Nephron progenitor cell (in vitro differentiated cells): ENCODE measurements at places on chromosomes 4 and X.
A peak's percentile ranks its signal among the peaks of the same experiment; 100 is the strongest.

DNA sequence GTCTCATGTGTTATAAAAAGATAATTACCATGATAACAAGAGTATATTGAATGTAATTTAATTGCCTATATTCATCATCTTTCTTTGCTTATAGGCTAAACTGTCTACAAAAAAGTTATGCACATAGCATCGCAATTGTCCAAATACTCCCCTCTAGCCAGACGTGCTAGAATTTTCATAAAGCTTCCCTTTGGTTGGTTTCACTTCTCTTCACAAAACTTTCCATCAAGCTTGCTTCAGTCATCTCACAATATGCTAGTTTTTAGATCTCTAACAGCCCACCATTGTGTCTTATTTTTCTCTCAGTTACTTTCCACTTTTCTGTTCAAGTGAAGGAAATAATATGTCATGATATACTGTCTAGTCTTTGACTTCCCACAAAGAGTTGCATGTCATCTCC is 448.3 kb upstream of the SPANXN1 start:
- DNase-seq = no peak

DNA sequence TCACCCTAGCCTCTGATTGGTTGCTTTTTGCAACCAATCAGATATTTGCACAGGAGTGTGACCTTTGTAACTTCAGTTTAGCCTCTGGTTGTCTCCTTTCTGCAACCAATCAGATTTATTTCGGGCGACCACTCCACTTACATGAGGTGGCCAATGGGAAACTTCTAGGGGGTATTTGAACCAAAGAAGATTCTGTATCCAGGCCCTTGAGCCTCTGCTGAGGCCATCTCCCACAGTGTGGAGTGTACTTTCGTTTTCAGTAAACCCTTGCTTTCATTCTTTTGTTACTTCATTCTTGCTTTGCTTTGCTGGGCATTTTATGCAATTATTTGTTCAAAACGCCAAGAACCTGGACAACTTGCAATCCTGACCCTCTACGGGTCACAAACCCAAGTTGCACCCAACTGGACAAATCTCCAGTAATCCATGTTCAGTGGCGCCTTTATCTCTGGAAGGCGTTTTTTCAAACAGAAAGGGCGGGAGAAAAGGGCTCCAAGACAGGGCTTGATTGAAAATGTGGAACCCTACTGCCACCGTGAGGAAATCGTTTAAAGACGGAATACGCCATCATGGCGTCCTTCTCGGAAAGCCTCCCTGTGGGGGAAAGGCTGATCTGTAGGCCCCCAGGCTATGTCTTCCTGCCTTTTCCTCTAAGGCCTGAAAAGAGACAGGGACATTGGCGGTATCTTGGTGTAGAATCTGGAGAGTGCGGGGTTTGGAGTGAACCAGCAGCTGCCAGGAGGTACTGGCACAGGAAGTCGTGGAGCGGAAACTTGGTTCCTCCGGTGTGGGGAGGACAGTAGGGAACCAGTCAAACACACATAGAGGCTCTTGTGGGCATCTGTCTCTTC is 184.6 kb downstream of the OR13H1 start:
- no peak for DNase-seq

- DNase-seq = no peak
These were observed 1900.8 kb upstream of the PCDH10 start for GRCh38 chr4:131248314-131248713.

GRCh38 chr4:152696764-152697261 is 17.0 kb upstream of the TMEM154 start:
- no peak for DNase-seq

DNA sequence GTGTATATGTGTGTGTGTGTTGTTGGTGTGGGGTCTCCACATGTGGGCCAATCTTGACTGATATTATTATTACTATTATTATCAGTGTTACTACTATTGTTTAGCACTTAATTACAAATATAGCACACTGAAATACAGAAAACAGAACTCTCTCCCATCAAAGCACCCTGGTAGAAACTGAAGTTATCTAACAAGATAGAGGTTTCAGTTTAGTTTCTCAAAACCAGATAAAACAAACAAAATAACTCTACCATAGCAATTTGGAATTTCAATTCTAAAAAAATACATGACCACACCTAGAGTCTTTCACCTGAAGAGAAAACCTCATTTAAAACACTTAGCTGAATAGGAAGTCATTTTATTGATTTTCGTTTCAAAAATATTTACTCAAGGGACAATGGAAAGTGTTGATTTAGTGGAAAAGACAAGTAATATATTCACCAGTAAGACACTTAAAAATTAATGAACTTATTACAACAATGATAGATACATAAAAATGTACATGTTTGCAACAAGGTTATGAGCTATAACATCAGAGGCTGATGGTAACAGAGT is 252.3 kb downstream of the PDHA2 start:
- DNase-seq = no peak

DNA sequence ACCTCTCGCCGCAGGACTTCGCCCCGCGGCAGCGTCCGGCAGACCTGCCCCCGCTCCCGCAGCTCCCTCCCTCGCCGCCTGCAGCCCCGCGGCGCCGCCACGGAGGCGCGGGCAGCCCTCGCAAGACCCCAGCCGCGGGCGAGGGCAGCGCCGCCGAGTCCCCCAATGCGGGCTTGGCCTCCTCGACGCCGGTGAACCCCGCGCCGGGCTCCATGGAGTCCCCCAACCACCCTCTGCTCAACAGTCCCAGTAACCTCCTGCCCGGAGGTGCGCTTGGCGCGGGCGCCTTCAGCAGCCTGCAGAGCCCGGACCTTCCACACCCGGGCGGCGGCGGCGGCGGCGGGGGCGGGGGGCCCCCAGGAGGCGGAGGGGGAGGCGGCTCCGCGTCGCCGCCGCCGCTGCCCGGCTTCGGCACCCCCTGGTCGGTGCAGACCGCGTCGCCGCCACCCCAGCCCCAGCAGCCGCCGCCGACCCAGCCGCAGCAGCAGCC is 1.2 kb downstream of the CPEB2 start:
- DNase-seq = peak; percentile 67

- no peak for DNase-seq
These were observed 346.0 kb upstream of the GATB start for GRCh38 chr4:152106781-152107321.

DNA sequence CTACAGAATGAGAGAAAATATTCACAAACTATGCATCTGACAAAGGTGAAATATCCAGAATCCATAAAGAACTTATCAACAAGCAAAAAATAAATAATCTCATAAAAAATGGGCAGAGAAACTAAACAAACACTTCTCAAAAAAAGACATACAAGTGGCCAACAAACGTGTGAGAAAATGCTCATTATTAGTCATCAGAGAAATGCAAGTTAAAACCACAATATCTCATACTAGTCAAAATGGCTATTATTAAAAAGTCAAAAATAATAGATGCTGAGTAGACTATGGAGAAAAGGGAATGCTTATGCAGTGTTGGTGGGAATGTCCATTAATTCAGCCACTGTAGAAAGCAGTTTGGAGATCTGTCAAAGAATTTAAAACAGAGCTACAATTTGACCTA is 533.3 kb downstream of the TMA16 start:
- DNase-seq = no peak

DNA sequence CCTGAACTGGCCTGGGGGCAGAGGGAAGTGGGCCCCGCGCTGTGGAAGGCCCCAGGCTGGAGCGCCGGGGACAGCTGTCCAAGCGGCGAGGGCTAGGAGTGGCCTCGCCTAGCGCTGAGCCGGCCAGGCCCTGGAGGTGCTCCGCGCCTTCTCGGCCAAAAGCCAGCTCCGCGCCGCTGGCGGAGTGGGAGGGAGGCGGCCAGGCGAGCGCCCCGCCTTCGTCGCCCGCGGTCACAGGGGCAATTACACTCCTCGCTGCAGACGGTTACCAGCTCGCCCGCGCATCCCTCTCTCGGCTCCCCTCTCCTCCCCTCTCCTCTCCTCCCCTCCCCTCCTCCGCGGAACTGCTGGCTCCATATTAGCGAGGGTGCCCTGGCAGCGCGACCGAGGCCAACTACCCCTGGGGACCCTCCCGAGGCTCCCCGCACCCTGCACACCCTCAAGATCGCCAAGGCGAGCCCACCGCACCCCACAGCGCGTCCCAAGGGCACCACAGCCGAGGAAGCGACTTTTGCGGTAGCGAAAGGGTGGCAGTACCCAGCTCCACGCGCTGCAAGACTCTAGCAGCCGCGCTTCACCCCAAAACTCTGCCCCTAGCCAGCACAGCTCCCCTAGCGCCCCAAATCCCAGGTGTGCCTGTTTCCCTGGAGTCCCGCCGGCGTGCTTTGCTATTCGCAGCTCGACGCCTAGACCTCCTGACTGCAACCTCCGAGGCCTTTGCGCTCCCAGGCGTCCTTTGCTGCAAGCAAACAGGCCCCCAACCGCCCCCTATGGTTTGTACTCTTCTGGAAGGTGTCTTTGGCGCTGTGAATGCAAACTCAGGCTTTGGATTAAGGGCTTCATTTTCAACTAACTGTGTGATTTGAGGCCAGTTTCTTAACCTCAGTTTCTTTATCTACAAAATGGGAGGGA is 91.4 kb downstream of the BCOR start:
- DNase-seq = peak; percentile 73

GRCh38 chr4:10334506-10335028 is 122.7 kb downstream of the ZNF518B start:
- no peak for DNase-seq
